Nucleus accumbens (tissue), 56 donors: ENCODE measurements at places on chromosomes 12 and 14.

- no peak for DNase-seq
These were observed 39.8 kb downstream of the PHLDA1 start for GRCh38 chr12:75991753-75992152.

- no peak for DNase-seq
These were observed 92.7 kb downstream of the DIP2B start for GRCh38 chr12:50597200-50598195.

GRCh38 chr12:102521662-102522277 lies 41.4 kb upstream of the IGF1 start:
- DNase-seq: no peak

DNA sequence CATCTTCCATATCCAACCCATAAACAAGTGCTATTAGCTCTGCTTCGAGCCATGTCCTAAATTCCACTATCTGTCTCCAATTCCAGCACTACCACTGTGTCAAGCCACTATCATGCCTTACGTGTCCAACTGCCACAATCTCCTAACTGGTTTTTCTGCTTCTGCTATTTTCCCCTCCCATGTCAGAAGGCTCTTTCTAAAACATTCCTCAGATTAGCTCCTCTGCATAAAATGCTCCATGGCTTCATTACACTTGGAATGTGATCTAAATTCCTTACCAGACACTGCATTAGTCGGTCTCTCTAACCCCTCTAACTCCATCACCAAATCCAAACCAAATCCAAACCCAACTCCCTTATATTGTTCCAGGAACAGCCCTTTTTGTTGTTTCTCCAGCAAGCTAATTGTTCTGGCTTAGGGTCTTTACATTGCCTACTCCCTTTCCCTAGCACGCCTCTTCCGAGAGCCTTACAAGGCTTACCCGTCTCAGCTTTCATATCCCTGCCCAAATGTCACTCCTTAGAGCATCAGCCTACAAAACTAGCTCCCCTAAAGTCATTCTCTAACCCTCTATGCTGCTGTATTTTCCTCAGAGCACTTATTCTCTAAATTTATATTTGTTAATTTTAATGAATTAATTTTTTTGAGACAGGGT lies 139.7 kb downstream of the HELB start:
- DNase-seq: no peak

GRCh38 chr12:116520801-116521471 lies 38.2 kb upstream of the MAP1LC3B2 start:
- no peak for DNase-seq

DNA sequence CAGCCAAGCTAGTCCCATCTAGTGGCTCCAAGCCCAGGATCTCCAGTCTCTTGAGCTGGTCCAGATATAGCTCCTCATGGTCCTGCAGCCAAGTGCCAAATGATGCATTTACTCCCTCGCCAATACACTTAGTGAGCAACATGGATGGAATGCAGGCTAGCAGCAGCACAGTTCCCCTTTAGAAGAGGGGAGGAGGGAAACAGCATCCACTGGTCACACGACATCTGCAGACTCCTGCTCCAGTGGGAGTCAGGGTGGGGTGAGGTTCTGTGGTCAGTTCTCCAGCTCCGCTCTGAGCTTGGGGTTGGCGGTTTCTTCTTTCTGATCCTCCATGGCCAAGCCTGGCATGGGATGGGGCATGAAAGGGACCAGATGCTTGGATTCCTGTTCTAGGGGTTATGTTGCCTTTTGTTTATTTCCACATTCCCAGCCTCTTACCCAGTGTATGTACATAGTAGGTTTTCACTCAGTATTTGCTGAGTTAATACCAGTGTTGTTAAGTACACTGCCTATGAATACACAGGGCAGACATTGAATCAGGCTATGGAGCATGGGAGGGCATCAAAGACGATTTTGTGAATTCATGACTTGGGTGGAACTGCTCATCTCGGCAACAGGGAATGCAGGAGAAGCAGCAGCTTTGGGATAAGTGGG lies 57.3 kb downstream of the GALNT16 start:
- DNase-seq: no peak

DNA sequence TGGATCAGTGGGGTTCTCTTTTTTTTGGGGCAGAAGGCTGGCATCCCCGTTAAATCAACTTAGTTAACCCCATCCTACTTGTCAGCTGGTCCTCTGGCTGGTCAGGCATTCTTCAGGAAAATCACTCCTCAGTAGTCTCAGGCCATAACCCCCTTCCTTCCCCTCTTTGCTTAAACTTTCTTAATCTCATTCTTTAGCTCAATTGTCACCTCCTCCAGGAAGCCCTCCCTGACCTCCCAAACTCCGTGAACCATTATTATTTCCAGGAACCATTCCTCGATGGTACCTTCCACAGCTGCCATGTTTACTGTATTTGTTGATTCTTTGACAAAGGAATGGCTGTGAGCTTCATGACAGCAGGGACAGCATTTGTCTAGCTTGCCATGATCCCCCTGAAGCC lies 72.5 kb upstream of the FBXO21 start:
- DNase-seq: no peak

DNA sequence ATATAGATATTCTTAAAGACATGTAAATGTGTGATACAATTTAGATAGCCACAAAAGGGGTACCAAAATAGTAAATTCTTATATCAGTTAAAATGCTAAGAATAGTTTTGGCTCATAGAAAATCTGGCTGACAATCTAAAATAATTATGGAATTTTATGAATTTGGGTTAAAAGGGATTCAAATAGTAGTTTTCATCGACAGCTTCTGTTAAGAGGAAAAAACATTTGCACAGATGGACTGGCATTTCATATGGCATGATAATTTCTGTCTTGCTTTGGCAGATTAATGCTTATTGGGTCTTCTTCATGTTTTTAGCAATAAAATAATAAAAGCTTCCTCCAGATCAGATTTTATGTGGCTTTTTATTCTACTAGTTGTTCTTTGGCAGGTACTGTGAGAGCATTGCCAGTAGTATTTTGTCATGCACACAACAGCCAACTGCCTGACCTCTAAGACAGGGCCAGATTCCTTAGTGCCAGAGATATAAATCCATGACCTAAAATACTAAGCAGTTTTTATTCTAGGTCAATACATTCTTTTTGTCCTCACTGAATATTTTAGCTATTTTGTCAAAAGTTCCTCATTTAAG lies 9.1 kb downstream of the ABCD2 start:
- no peak for DNase-seq

GRCh38 chr12:33813536-33813935 lies 208.8 kb upstream of the ALG10 start:
- DNase-seq: no peak

DNA sequence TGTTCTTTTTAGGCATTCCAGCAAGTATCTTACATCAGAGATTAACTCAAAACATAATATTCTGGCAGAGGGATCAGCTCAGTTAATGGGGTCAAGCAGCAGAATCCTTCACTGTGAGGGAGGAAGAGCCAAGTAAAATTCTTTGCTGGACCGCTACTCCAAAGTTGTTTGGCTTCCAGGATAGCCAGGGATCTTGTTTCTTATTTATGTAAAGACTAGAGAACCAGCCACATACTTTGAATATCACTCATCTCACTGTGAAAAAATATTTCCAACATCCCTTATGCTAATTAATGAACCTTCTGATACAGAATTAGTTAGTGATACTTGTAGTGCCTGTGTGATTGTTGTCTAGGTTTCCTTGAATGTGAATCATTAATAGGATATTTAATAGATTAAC lies 94.2 kb downstream of the PLEKHA5 start:
- DNase-seq: no peak

DNA sequence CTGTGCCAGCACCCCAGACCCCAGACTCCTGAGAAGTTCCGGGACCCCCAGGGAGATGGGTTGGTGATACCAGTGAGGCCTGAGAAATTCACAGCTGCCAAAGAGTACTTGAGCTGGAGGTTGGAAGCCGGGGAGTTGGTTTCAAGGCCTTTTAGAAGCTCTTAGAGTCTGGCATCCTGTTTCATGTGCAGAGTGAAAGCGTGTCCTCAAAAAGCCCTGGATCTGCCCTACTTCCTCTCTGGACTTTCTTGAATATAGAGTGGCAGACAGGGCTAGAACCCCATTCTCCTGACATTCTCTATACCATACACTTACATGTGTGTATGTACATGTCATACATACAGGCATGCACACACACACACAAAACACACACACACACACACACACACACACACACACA lies 31.3 kb upstream of the PPM1A start:
- DNase-seq: no peak

DNA sequence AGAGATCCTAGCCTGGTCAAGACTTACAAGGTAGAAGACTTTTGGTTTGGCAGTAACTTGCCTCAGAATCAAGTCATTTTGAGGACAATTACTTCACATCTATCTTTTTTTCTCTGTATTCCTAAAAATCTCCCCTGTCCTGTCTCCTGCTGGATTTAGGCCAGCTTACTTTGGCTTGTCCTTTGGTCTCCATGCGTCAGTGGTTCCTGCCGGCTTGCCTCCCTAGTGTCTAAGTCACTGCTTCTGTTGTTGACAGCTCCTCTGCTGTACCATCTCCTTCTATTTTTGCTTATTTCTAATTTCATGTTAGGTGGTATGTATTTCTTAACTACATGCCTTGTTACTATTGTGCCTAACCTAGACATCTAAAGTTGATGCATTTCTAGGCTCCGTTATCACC lies 39.7 kb upstream of the FBLN5 start:
- no peak for DNase-seq

- DNase-seq: peak; percentile 84
These were observed 8.8 kb upstream of the SH2B3 start for GRCh38 chr12:111396726-111397445.

GRCh38 chr14:58769011-58769643 lies 131.4 kb downstream of the DACT1 start:
- DNase-seq: no peak

DNA sequence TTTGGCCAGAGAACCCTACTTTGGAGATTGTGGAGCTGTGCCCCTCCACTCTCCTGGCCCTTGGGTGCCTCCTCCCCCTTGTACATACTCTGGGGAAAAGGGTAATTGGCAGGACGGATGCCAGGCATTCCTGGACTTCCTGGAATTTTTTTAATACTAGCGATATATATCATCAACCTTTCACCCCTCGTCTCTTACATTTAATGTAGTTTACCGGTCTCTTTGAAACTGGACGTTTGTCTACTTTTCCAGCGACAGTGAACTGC lies 767 bp upstream of the CRY1 start:
- DNase-seq: no peak

DNA sequence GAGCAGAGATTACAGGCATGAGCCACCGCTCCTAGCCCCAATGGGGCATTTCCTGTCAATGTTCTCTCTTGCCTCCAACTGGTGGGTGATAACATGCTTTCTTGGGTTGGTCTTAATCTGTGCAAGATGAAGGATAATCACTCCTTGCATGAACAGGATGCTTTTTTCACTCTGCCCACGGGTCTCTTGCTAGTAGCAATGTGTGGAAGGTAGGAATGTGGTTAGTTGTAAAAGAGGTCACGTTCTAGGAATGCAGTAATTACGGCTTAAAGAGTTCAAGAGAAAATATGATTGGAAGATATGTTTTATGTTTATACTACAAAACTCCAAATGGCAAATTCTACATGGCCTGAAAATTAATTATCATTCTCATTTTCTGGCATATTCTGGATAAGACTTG lies 10.5 kb downstream of the RNASE10 start:
- no peak for DNase-seq

GRCh38 chr12:27973487-27973890 lies 956 bp upstream of the PTHLH start:
- DNase-seq: no peak

- DNase-seq: no peak
These were observed 29.6 kb downstream of the ATXN2 start for GRCh38 chr12:111569363-111570083.

- no peak for DNase-seq
These were observed 25.3 kb upstream of the GPR132 start for GRCh38 chr14:105090493-105091053.

DNA sequence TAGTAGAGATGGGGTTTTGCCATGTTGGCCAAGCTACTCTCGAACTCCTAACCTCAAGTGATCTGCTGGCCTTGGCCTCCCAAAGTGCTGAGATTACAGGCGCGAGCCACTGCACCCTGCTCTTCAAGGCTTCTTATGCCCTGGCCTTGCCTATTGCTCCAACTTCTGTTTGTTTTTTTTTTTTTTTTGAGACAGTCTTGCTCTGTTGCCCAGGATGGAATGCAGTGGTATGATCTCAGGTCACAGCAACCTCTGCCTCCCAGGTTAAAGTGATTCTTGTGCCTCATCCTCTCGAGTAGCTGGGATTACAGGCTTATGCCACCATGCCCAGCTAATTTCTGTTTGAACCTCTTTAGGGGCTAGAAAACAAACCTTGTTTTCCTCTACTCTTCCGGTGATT lies 6.0 kb upstream of the ABCD4 start:
- no peak for DNase-seq

- no peak for DNase-seq
These were observed 82.4 kb downstream of the SLC38A6 start for GRCh38 chr14:61063461-61063860.

GRCh38 chr12:68406134-68406576 lies 74.0 kb upstream of the MDM1 start:
- DNase-seq: peak; percentile 36

DNA sequence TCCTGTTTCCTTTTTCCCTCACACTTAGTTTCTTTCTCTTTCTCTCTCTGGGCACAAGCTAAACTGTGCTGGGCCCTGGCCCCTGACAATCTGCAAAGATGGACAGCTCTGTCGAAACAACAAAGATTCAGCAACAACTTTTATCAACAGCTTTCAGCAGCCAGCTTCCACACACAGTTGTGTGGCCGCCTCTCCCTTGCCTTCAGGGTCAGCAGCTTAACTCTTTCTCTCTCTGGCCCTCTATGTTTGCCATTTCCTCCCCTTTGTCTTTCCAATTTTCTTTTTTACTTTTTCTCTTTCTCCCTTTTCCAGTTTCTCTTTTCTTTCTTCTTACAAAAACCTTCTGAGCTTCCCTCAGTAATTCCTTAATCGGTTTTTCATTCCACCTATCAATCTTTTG lies 43.3 kb downstream of the IQSEC3 start:
- DNase-seq: no peak

GRCh38 chr12:51160814-51161459 lies 12.0 kb downstream of the TFCP2 start:
- no peak for DNase-seq

DNA sequence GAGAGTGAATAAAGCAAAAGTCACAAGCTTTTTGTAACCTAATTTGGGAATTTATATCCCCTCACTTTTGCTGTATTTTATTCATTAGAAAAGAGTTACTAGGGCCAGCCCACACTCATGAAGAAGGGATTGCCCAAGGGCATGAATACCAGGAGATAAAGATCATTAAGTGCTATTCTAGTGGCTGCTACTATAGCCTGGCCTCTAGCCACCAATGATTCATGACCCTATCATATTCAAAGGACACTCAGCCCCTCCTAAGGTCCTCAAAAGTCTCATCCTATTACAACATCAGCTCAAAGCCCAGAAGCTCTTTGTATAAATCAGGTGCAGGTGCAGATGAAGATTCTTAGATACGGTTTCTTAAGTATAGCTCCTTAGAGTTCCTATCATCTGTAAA lies 518.1 kb downstream of the TRHDE start:
- DNase-seq: no peak

GRCh38 chr12:117881517-117881916 lies 87.3 kb downstream of the KSR2 start:
- DNase-seq: no peak

- no peak for DNase-seq
These were observed 216.1 kb downstream of the NUAK1 start for GRCh38 chr12:105922670-105923102.
